ENCODE measurements at places on chromosomes 1 and 21.

DNA sequence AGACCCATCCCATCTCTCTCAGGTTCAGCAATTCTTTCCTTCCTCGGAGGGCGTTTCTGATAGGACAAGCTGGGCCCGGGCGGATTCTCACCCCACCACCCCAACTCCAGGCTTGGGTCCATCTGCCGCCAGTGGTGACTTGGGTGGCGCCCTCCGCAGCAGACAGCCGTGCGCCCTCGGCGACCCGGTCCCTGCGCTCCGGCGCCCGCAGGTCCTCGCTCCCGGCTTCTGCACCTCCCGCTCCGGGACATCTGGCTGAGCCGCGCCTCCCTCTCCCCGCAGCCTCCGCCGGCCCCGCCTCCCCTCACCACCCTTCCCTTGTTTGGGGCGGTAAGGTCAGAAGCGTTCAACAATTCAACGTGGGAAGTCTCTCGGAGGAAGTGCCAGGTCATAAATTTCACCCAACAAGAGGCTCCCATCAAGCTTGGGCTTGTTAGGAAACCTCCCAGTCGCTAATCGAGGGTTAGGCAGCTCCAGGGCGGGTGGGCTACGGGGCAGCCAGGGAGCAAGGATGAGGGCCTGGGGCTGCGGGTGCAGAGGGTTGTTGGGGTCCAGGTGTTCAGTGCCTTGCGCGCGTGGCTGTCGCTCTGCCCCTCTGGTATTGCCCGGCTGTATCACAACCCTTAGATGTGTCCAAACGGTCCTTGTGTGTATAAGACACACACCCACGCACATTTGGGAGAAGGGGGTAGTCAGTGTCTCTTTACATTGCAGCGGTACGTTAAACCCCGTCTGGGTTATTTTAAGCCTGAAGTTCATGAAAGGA lies 39.8 kb downstream of the OLIG1 start:
- no peak for DNase-seq

DNA sequence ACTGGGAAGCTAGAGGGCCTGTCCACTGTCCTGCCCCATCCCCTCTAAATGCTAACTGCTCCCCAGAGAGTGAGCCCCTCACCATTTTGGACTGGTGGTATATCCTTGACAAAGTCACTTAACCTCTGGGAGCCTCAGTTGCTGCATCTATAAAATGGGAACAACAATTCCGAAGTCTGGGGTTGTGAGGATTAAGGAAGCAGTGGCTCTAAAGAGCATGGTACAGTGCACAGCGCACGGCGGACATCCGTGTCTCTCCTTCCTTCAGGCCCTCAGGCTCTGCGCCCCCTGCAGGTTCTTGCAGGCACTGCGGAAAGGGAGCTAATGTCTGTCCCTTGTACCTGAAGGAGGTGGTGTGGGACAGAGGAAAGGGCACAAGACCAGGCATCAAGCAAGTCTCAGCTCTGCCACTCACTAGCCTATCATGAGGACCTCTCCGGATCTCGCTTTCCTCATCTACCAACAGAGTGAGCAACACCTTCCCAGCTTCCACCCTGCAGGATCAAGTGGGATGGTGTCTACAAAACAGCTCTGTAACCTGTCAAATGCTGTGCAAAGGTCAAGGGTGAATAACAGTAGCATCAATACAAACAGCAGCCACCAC lies 20.1 kb downstream of the ECE1 start:
- peak; percentile 88 for DNase-seq

GRCh38 chr1:169025412-169025811 lies 81.1 kb upstream of the ATP1B1 start:
- DNase-seq = no peak

DNA sequence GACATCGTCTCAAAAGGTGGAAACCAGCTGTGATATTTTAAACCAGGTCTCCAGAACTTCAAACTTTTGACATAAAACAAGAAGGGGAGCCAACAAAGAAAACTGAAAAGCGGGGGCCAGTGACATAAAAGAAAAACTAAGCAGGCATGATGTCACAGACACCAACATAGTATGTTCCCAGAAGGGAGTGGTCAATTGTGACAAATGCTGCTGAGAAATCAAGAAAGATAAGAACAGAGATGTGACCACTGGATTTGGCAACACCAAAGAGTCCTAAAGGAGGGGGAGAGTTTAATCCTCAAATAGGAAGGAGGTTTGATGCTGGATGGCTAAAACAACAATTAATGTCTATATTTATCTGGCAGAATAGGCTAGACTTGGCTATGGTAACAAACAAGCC lies 2.3 kb upstream of the RNF19B start:
- no peak for DNase-seq

Measured in GM13976 (cell line).